ENCODE measurements at places on chromosomes 7 and 10. TPM values are rescaled to one million over a fixed set of nuclear protein-coding genes. Genes with fewer than 3 reads are reported as not detected.

The PIK3CG gene
- not detected for polyA plus RNA-seq

The RBP4 gene
- 8.2 TPM for polyA plus RNA-seq

The SFXN2 gene
- 0.20 TPM for polyA plus RNA-seq

The PLPP4 gene
- polyA plus RNA-seq, result 1.2 TPM

The AKR1D1 gene
- polyA plus RNA-seq, result not detected

The BHLHA15 gene
- not detected for polyA plus RNA-seq
